ENCODE measurements at places on chromosomes 3 and 15. TPM values are rescaled to one million over a fixed set of nuclear protein-coding genes. Genes with fewer than 3 reads are reported as not detected.

DNA sequence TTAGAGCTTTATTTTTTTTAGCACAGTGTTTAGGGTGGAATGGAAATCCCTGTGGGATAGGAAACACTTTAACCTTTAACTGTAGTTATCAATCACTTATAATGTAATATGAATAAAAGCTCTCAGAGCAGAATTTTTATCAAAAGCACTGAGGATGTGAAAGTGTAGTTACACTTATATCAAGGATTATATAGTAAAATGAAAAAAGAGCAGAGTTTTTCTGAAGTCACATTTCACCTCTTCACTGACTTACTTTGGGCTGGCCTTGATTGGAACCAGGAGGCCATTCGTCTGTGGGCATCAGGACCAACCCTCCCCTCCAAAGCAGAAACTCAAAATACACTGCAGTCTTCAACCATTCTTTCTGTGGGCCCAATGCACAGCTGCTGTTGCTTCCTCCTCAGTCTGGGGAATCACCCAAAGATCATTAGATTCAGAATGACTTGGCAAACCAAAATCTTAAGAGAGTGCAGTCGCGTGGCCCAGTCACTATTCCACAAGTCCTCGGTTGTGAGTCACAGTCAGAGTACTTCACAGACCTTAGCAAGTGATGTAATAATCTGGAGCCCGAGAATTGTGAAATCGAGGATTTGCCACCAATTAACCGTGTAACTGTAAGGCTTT is 132.6 kb upstream of the COL8A1 start:
- no peaks in the 10 kb centered on the region for H3K4me1 ChIP-seq
- H3K27ac ChIP-seq, result no peak overlapping the region

- no peaks in the 10 kb centered on the region for H3K27me3 ChIP-seq
- H3K36me3 ChIP-seq, result no peaks in the 10 kb centered on the region
- no peaks in the 10 kb centered on the region for H3K4me1 ChIP-seq
- no peak overlapping the region for H3K27ac ChIP-seq
- no peak overlapping the region for H3K4me3 ChIP-seq
These were observed 67.0 kb downstream of the IMPG2 start for GRCh38 chr3:101253396-101253795.

- peak overlapping the region; percentile 42 for H3K27ac ChIP-seq
- H3K4me1 ChIP-seq, result peaks cover 69% of the 10 kb centered on the region
- no peaks in the 10 kb centered on the region for H3K27me3 ChIP-seq
- DNase-seq, result no peak
- no peak overlapping the region for H3K4me3 ChIP-seq
These were observed 87.7 kb downstream of the XXYLT1 start for GRCh38 chr3:195183071-195183776.

- H3K27ac ChIP-seq, result no peak overlapping the region
- no peak overlapping the region for H3K4me3 ChIP-seq
- no peaks in the 10 kb centered on the region for H3K36me3 ChIP-seq
- no peaks in the 10 kb centered on the region for H3K4me1 ChIP-seq
These were observed 195.0 kb downstream of the RBMS3 start for GRCh38 chr3:29475854-29476253.

- DNase-seq, result no peak
- no peak overlapping the region for H3K27ac ChIP-seq
- no peak overlapping the region for H3K4me3 ChIP-seq
These were observed 34.6 kb downstream of the CRABP1 start for GRCh38 chr15:78374436-78375393.

GRCh38 chr3:36907911-36908646 is 36.8 kb downstream of the TRANK1 start:
- peaks cover 39% of the 10 kb centered on the region for H3K4me1 ChIP-seq
- peak overlapping the region; percentile 84 for H3K27ac ChIP-seq
- no peaks in the 10 kb centered on the region for H3K36me3 ChIP-seq
- peak overlapping the region; percentile 51 for H3K4me3 ChIP-seq

- DNase-seq, result no peak
- H3K4me3 ChIP-seq, result no peak overlapping the region
- no peaks in the 10 kb centered on the region for H3K27me3 ChIP-seq
- no peak overlapping the region for H3K27ac ChIP-seq
- no peaks in the 10 kb centered on the region for H3K36me3 ChIP-seq
These were observed 42.3 kb downstream of the EFHB start for GRCh38 chr3:19891740-19892139.

GRCh38 chr3:16502347-16502908 is 11.1 kb downstream of the RFTN1 start:
- DNase-seq, result no peak
- no peak overlapping the region for H3K27ac ChIP-seq
- no peaks in the 10 kb centered on the region for H3K27me3 ChIP-seq
- no peaks in the 10 kb centered on the region for H3K36me3 ChIP-seq
- H3K4me3 ChIP-seq, result no peak overlapping the region

DNA sequence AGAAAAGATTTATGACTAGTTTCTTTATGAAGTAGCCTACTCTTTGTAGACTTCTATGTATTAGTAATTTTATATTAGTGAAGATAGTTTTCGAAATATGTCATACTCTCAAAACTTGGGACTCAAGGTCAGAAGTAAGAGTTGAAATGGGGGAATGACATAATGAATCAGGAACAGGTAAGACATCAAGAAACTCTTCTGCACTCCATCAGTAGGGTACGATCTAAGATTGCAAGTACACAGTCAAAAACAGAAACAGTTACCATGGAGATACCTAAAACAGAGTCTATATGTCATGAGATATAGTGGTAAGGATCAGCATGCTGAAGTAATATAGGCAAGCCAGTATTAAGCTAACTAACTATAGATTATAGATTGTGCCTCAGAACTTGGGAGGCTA is 187.0 kb upstream of the MLF1 start:
- no peaks in the 10 kb centered on the region for H3K4me1 ChIP-seq
- no peak overlapping the region for H3K4me3 ChIP-seq
- H3K27me3 ChIP-seq, result no peaks in the 10 kb centered on the region
- no peaks in the 10 kb centered on the region for H3K36me3 ChIP-seq

DNA sequence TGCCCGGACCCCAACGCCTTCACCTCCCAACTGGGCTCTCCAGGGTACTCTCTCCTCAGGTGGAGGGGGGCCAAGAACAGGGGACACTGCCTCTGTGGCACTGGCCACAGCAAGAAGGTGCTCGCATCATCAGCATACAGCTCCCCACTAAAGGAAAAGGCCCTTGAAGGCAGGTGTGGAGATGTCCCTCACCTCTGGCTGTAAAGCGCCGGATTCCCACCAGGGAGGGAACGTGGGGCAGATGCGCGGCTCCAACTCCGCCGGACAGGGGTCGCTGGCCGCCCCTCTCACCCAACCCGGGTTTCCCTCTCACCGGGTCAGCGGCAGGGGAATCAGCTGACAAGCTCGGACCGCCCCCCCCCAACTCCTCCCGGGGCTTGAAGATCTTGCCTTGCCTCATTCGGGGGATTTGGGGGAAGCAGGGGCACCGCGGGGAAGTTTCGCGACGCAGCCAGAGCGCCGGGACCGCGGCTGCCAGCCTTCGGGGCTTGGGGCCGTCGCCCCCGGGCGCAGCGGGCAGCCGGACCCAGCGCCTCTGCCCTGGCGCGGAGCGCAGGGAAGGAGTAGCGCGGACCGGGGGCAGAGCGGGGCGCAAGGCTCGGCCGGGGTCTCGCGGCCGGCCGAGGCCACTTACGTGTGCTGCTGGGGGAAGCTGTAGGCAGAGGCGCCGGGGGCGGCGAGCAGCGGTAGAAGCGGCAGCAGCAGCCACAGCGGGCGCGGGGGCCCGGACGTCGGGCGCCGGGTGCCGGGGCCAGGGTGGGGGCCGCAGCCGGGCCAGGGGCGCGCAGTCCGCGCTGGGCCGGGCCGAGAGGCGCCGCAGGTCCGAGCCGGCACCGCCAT is 630 bp downstream of the CACNA2D2 start:
- no peak for DNase-seq
- H3K27me3 ChIP-seq, result no peaks in the 10 kb centered on the region
- H3K36me3 ChIP-seq, result no peaks in the 10 kb centered on the region
- peak overlapping the region; percentile 85 for H3K4me3 ChIP-seq
- H3K4me1 ChIP-seq, result peaks cover 12% of the 10 kb centered on the region

DNA sequence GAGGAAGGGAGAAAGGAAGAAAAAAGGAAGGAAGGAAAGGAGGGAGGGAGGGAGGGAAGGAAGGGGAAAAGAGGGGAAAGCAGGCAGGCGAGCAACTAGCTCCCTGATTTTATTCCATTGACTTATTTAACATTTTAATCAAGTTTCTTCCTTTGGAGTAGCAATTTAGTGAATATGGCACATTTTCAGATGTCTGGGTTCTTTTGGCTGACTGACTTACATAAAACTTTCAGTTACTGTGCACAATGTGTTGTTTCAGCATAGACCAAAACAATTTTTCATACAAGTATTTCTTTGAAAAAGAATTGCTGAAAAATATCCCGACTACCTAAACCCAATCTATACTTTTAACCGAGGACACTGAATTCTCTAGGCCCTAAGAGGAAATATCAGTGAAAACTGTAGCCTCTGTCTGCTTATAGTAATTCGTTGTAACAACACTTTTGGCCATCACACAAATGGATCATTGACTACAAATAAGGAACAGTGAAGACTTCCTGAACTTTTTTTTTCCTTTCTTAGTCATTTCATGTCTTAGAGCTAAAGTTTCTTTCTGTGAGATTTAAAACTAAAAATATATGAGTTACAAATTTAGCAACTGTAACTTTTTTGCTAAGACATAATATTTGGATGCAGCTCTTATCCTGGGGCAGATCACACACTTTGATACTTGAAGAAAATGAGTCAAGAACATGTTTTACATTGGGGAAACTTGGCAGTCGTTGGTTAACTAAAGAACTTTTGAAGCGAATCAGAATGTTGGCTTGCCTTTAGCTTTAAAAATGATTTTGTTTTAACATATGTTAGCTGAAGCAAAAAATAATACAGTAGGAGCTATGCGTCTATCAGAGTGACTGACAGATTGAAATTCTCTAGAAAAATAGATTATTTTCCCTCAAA is 79.6 kb downstream of the SOX2 start:
- H3K27me3 ChIP-seq, result no peaks in the 10 kb centered on the region
- no peak for DNase-seq
- no peak overlapping the region for H3K27ac ChIP-seq
- H3K4me3 ChIP-seq, result no peak overlapping the region
- H3K4me1 ChIP-seq, result peaks cover 11% of the 10 kb centered on the region

DNA sequence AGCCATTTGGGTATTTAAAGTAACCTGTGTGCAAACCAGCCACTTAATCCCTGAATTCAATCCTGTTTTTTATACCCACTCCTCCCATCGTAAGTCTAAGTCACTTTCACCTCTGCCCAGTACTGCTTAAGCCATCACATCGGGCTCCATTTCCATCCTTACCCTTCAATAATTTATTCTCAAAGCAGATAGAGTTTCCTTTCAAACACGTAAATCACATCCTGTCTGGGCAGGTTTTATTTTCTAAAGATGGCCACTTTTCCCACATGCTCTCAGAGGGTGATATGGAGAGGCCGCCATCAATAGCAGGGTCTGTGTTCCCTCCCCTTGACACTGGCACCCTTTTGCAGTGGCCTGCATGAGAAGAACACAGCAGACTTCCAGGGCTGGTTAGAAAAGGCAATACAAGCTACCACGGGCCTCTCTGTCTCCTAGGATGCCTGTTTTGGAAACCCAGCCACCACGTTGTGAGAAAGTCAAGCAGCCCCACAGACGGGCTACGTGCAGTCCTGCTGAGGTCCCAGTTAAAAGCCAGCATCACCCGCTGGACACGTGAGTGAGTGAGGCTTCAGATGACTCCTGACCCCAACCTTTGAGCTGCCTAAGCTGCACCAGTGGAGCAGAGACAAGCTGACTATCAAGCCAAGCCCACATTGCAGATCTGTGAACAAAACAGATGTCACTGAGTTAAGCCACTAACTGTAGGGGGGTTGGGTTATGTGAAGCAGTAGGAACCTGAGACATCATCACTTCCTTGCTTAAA is 241.8 kb upstream of the SLCO3A1 start:
- H3K27ac ChIP-seq, result no peak overlapping the region
- no peak overlapping the region for H3K4me3 ChIP-seq
- no peaks in the 10 kb centered on the region for H3K36me3 ChIP-seq
- no peaks in the 10 kb centered on the region for H3K27me3 ChIP-seq
- no peaks in the 10 kb centered on the region for H3K4me1 ChIP-seq
- DNase-seq, result no peak

- H3K4me3 ChIP-seq, result no peak overlapping the region
- H3K36me3 ChIP-seq, result peaks cover 32% of the 10 kb centered on the region
- DNase-seq, result no peak
- H3K27me3 ChIP-seq, result no peaks in the 10 kb centered on the region
- H3K4me1 ChIP-seq, result no peaks in the 10 kb centered on the region
These were observed 8.1 kb upstream of the CSPG5 start for GRCh38 chr3:47586746-47587145.

DNA sequence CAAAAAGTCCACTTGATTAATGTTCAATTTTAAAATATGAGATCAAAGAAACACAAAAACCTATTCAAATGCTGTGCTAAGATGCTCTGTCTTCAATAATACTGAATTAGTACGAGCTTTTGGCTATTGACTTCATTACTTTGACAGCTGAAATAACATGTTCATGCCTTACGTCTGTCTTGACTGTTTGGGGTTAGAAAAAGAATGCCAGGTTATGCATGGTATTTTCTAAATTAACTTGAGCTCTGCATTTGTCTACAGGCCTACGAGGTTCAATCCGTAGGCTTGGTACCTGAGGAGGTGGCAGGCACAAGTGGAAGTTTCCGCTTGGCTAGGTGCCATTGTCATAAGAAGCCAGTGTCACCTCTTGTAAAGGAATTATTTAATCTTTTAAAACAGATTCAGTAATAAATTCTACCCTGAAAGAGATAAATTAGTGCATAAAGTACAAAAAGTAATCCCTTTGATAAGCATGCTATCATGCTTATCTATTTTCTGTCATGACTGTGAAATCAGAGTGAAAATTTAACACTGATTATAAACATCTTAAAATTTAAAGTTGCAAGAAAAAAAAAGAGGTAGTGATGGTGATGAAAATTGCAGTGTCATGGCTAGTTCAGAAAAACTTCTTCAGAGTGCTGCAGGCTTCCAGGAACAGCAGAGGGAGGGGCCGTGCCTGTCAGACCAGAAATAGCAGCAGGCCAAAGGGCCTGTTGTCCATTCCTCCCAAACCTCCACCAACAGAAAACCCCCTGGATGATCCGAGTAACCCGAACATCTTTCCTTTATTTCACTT is 115.7 kb downstream of the ARRDC4 start:
- H3K36me3 ChIP-seq, result no peaks in the 10 kb centered on the region
- no peaks in the 10 kb centered on the region for H3K27me3 ChIP-seq
- no peak overlapping the region for H3K4me3 ChIP-seq
- H3K4me1 ChIP-seq, result peaks cover 14% of the 10 kb centered on the region
- peak overlapping the region; percentile 67 for H3K27ac ChIP-seq

GRCh38 chr15:75843678-75844581 is 683 bp downstream of the UBE2Q2 start:
- H3K27ac ChIP-seq, result peak overlapping the region; percentile 89
- no peaks in the 10 kb centered on the region for H3K27me3 ChIP-seq
- DNase-seq, result peak; percentile 89
- peaks cover 53% of the 10 kb centered on the region for H3K4me1 ChIP-seq
- H3K4me3 ChIP-seq, result peak overlapping the region; percentile 86
- no peaks in the 10 kb centered on the region for H3K36me3 ChIP-seq

LTF gene
- total RNA-seq, result not detected

MESD gene
- total RNA-seq, result 17.9 TPM

DLL4 gene
- 20.9 TPM for total RNA-seq

XCR1 gene
- total RNA-seq, result not detected

CASR gene
- total RNA-seq, result not detected

CCDC191 gene
- 8.6 TPM for total RNA-seq

DZIP1L gene
- 27.5 TPM for total RNA-seq

ADGRG7 gene
- not detected for total RNA-seq

GXYLT2 gene
- total RNA-seq, result 10.1 TPM

DISP2 gene
- total RNA-seq, result 0.74 TPM

SOX2 gene
- total RNA-seq, result 2.9 TPM
